DMS153 (cell line): ENCODE measurements at places on chromosomes 3 and 15.

GRCh38 chr3:79310016-79310415 lies 457.8 kb downstream of the ROBO1 start:
- no peak for DNase-seq

- DNase-seq: no peak
Observed at GRCh38 chr15:41992803-41993190, 20.4 kb upstream of the EHD4 start.

- no peak for DNase-seq
Observed at GRCh38 chr3:133697960-133698359, 36.2 kb upstream of the TOPBP1 start.

GRCh38 chr3:2948882-2949281 lies 161.3 kb downstream of the IL5RA start:
- no peak for DNase-seq

GRCh38 chr3:43372809-43373559 lies 86.6 kb downstream of the SNRK start:
- DNase-seq: no peak

DNA sequence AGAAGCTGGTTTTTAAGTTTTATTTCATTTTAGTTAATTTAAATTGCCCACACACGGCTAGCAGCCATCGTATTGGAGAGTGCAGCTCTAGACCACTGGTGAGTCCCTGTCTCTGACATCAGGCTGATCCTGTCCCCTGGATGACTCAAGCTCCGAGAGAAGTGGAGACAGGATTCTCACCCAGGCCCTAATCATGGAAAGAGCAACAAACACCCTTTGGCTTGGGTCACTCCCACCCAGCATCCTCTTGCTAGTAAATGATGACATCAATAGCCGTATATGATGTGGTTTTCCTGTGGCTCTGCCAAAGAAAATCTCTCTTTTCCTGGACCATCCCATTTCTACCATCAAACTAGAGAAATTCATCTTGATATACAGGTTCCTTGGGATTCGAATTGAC lies 182.2 kb downstream of the NTRK3 start:
- DNase-seq: no peak

- DNase-seq: no peak
Observed at GRCh38 chr15:88877906-88878305, 17.4 kb downstream of the HAPLN3 start.

DNA sequence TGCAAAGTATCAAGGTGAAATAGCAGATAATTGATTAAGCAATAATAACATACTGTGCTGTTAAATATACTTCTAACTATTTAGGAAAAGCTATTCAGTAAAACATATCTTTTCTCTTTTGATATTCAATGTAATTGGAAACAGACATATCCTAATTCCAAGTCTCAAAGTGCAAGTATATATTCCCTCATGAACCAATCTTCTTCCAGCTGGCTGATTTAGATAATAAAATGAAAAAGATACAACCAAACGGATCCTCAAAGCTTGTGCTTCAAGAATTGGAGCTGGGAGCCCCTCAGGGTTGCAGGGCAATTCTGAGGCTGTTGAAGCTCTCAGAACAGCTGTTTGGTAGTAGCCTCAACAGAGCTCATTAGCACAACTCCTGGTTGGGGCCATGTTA lies 236.6 kb downstream of the ZIC1 start:
- DNase-seq: no peak

DNA sequence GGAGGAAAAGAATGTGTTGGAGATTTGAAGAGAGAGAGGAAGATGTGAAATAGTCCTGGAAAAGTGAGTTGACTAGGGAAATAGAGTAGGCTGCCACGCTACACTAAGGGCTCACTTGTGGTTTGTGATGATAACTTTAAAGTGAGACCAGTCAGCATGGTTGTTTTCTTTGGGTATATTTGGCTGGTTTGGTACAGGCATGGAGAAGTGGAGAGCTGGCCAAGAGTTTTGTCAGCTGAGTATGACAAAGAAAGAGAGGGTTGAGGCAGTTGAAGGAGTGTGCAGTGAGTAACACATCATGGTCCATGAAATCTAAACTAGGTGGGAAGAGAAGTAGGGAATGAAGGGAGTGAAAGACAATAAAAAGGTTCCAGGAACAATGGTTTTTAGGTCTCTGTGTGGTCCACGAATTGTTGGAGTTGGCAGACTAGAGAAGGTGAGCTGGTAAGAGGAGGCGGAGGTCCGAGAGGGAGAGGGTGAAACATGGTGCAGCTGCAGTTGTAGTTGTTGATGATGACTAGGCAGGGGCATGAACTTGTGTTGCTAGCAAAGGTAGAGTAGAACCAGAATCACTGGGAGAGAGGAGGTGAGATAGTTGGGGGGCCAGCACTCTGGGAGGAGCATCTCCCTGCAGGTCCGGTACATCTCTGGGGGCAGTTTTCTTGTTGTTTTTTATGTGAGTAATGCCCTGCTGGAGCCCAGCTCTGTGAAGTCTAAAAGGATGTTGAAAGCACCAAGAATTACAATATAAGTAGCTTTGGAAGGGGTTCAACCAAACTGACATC lies 21.0 kb downstream of the ZNF80 start:
- DNase-seq: no peak

DNA sequence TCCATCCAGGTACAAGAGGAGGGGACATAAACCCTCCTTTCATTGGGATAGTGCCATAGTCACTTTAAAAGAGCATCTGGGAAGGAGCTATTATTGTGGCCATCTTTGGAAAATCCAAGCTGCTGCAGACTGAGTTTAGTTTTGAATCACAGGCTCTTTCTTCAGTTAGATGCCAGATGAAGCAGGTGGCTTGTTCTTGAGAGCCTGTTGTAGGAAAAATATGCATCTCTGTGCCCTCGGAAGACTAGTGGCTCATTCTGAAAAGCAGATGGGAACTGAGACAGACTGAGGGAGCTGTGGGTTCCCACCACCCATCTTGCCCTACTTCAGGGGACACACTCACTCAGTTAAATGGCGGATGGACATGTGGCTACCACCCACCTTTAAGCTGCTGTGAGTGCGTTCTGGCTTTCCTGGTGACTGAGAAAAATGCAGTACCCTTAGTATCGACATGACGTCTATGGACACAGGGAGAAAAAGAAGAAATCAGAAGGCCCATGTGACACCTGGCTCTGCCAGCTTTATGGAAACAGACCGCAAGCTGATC lies 50.2 kb downstream of the RARB start:
- DNase-seq: no peak

DNA sequence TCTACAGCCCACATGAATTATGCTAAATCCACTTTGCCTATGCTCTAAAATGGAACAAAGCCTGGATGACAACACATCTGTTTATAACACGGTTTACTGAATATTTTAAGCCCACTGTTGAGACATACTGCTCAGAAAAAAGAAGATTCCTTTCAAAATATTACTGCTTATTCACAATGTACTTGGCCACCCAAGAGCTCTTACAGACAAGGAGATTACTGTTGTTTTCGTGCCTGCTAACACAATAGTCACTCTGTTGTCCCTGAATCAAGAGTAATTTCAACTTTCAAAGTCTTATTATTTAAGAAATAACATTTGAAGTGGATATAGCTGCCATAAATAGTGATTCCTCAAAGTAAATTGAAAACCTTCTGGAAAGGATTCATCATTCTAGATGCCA lies 70.9 kb downstream of the ANKRD28 start:
- no peak for DNase-seq

GRCh38 chr15:79185199-79185598 lies 94.6 kb upstream of the RASGRF1 start:
- DNase-seq: no peak

DNA sequence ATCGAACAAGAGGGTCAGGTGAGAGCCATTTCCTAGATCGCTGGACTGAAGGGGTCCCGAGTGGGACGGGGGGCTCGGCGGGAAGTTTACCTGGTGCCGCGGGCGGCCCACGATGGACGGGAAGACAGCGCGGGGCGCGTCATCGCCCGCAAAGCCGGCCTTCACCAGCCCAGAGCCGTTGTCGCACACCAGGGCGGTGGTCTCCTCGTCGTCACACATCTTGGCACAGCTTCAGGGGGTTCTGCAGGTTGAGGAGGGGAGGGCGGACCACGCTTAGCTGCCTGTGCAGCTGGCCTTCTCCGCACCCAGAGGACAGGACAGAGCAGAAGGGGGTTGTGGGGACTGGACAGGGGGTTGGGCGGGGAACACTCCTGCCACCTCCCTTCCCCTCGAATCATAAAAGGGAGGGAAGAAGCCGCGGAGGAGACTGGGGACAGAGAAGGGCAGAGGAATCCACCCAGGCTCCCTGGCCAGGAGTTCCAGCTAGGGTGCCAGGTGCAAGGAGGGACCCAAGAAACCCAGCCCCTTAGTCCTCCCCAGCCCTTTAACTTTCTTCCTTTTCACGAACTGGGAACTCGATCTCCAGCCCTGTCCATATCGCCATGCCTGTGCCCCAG lies 651 bp downstream of the ACTC1 start:
- no peak for DNase-seq

- no peak for DNase-seq
Observed at GRCh38 chr3:195268576-195269309, 2.2 kb downstream of the XXYLT1 start.

DNA sequence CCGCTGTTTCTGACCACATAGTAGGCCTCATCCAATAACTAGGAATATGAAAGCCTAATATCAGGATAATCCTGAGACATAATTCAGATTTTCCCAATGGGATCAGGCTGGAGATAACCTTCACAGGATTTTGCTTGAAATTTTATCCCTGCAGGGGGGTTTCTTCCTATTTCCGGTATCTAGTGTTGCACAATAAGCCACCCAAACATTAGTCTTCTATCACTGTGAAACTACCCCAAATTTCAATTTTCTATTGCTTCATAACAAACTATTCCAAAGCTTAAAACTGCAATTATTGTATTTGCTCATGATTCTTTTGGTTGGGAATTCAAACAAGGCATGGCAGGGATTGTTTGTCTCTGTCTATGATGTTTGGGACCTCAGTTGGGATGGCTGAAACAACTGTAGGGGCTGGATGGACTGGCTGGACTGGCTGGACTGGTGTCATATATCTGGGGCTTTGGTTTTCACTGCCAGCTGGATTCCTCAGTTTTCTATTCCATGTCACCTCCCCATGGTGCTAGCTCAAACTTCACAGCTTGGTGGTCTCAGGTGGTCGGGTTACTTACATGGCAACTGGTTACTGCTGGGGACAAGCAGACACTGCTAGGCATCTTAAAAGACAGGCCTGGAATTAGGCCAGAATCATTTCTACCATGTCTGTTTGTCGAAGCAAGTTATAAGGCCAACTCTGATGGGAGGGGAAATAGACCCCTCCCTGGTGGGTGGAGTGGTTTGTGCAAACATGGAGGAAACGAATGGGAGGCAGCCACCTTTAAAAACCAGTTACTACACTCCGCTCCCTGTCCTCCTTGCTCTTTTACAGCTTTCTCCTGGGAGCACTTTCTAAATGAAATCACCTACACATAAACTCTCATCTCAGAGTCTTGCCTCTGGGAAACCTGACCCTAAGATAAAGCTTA lies 88.2 kb upstream of the STT3B start:
- no peak for DNase-seq

DNA sequence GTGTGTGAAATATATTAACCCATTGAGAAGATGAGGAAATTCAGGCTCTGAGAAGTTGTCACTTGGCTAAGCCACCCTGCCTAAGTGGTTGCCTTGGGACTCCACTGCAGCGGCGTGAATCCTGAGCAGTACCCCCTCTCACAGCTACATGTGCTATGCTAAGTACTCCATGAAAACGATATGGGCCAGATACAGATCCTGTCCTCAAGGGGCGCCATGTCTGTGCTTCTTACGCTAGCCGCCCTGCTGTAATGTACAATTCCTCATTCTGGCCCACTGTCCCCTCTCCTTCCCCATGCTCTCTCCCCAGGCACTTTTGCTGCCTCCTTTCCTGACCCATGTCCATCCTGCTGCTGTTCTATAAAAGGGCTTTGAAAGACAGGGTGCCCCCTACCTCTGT lies 140.3 kb downstream of the FEZF2 start:
- no peak for DNase-seq

DNA sequence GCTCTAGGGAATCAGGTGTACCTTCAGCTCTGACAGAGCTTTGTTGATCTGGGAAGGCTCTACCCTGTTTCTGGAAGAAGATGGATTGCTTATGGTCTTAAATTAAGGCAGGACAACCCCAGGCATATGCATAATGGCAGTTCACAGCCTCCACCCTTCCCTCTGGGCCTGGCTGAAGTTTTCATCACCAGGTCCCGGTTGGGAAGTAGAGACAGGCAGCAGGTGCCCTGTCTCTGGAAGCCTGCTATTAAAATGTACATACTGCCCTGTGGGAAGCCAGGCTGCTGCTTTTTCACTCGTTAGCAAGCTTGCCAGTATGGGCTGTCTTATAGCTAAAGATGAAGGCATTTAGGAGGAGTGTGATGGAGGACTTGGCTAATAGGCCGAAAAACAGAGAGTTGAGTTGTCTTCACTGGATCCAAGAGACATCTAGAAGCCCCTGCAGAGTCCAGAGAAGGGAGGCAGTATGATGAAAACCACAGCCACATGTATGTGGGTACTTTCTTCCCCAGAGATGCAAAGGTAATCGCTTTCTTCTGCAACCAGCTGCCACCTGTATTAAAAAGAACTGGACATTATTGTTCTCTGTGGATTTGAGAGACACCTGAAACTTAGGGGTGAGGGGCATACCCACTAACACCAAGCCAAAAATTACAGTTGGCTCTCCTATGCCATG lies 34.4 kb downstream of the ABHD2 start:
- DNase-seq: no peak

GRCh38 chr3:98727638-98728037 lies 35.5 kb upstream of the ST3GAL6 start:
- no peak for DNase-seq

DNA sequence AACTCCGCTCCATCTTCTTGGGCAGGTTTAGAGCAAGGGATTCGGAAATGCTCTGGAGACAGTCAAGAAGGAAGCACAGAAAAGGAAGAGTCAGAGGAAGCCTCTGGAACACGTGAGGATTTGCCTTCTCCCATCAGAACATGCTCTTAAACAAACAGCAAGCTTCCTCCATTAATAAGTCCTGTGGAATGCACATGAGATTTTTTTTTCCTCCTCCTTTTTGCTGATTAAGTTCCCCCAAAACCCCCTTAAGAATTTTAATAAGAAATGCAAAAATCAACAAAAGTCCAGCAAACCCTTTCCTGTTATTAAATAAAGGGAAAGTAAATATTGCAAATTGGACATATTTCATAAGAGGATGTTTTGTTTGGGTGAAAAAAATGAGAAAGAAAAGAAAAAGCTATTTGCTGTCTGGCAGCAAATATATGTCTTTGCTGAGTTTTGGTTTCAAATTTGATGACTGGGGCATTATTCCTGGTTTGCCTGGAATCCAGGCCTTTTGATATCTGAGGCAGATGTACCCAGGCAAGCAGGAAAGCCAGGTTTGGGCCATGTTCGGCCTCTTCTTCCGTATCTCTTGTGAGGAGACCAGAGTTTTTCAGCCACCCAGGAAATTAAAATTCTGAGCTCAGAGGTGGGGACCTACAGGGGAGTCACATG lies 7.9 kb upstream of the TSEN2 start:
- DNase-seq: no peak

DNA sequence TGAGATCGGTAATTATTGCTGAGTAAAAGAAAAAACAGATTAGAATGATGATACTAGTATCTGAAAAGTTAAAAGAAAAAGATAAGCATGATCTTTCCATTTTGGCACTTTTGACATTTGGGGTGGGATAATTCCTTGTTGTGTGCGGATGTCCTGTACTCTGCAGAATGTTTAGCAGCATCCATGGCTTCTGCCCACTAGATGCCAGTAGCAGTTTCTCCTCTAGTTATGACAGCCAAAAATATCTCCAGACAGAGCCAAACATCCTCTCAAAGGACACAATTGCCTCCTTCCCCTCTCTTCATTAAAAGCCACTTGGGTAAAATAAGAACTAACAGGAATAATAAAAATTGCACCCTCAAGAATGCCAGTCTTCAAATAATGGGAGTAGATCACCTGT lies 468.8 kb upstream of the GRM7 start:
- no peak for DNase-seq

GRCh38 chr3:178969004-178969700 lies 102.5 kb downstream of the ZMAT3 start:
- DNase-seq: no peak
